Activated CD4-positive, alpha-beta T cell treated with anti-CD3 and anti-CD28 coated beads for 48 hours (primary cell): ENCODE measurements at places on chromosomes 1 and 21.

GRCh38 chr21:27564684-27565301 is 597.9 kb upstream of the ADAMTS5 start:
- DNase-seq = peak; percentile 3

GRCh38 chr1:33470495-33471012 is 1.9 kb upstream of the ZSCAN20 start:
- peak; percentile 75 for DNase-seq

DNA sequence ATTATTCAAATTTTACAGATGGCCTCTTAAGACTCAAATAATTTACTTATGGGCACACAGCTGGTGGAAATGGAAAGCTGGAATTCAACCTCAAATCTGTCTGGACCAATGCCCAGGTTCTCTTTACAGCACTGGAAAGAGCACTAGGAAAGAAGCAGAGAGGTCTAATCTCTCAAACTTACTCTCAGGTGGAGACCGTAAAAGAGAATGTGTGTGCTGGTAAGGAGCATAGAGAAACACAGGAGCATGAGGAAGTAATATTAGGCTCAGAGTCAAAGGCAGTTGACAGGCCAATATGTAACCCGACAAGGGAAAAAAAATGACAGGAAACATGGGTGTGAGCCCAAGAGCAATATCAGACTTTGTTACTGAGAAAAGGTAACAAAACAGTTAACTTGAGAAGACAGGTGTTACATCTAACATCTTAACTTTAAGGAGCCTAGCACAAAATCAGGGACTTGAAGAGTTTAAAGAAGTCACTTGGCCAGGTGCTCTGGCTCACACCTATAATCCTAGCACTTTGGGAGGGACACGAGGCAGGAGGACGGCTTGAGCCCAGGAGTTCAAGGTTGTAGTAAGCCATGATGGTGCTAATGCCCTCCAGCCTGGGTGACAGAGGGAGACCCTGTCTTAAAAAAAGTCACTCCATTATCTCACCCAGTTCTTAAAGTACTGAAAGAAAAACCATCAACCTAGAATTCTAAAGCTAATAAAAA is 20.7 kb downstream of the PPP1R15B start:
- DNase-seq = no peak

DNA sequence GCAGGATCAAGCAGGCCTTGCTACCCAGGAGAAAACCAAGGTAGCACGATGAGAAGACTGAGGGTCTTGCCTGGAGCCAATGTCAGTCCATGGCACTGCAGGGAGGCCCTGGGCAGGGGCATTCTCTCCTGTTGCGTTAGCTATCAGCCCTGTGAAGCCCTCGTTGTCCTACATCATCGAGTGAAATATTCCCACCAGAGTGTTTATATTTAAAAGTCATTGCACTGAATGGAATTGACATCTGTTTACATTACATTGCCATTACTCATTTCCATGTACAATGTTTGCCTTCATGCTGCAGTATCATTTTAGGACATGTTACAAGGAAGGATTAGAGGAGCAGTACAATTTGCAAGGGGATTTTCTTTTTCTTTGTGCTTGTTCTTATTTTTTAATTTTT is 243.9 kb downstream of the KAZN start:
- DNase-seq = no peak

DNA sequence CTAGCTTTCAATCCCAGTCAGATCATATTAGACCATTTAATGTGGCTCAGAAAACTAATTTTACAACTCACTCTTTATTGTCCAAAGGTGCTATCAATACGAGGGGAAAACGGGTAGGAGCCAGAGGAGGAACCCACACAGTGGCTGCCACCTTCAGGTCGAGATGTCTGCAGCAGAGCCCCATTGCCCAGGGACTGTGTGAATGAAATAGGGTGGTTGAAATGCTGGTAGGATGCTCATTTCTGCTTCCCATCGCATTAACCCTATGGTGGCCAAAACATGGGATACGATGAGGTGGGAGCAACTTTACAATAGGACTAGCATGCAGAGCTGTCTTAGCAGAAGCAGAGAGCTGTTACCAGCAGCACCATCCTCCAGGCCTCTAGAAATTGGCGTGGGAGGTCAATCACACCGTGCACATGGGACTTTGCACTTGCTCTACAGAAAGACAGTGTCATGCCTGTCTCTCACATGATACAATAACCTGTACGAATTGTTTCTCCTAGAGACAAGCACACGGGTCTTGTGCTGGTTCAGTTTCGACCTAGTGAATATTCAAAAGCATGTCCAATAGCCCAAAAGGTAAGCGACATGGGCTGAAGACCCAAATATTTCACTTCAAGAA is 69.5 kb upstream of the DESI2 start:
- no peak for DNase-seq

GRCh38 chr1:224217655-224218623 is 34.9 kb downstream of the DEGS1 start:
- DNase-seq = no peak

- DNase-seq = peak; percentile 81
Observed at GRCh38 chr21:46559291-46559983, 45.4 kb downstream of the S100B start.

- no peak for DNase-seq
Observed at GRCh38 chr1:237774246-237774645, 116.5 kb downstream of the ZP4 start.

GRCh38 chr1:212121779-212122178 is 86.2 kb downstream of the DTL start:
- no peak for DNase-seq

DNA sequence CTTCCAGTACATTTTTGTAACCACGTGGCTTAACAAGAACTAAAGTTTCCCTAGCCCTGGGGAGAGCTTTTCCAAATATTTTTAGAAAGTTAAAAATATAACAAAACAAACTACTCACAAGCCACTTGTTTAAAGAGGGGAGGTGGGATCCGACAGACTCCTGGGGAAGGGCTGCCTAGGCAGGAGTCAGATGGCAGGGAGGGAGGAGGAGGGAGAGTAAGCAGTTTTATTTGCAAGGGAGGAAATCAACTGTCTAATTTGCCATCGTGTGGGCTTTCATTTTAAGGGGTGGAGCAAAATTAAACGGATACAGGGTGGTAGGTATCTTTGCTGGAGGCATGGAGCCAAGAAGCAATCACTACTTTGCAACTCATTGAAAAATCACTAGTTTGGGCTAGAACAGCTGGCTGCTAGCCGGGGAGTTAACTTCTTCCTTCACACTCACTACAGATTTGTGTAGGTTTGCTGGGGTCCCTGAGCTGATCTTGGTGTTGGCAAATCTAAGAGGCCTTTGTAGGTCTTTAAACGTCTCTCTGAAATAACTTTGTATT is 8.8 kb downstream of the BARHL2 start:
- no peak for DNase-seq

DNA sequence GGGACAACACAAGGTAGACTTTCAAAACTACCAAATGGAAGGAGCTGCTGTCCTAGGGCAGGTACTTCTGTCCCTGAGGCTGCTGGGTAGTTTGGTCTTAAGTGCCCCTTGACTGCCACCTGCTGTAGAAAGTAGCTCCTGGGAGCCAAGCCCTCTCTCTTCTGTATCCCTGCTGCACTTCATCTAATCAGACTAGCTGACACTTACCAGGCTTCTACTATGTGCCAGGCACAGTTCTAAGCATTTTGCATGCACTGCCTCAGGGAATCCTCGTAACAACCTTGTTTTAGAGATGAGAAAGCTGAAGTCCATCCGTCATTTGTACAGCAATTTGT is 15.9 kb upstream of the SRSF4 start:
- peak; percentile 44 for DNase-seq

GRCh38 chr1:44566281-44567046 is 107.8 kb downstream of the TMEM53 start:
- no peak for DNase-seq

GRCh38 chr1:26582836-26583460 is 53.4 kb downstream of the RPS6KA1 start:
- DNase-seq = peak; percentile 92

GRCh38 chr1:22527122-22527521 is 36.2 kb upstream of the EPHA8 start:
- DNase-seq = no peak

DNA sequence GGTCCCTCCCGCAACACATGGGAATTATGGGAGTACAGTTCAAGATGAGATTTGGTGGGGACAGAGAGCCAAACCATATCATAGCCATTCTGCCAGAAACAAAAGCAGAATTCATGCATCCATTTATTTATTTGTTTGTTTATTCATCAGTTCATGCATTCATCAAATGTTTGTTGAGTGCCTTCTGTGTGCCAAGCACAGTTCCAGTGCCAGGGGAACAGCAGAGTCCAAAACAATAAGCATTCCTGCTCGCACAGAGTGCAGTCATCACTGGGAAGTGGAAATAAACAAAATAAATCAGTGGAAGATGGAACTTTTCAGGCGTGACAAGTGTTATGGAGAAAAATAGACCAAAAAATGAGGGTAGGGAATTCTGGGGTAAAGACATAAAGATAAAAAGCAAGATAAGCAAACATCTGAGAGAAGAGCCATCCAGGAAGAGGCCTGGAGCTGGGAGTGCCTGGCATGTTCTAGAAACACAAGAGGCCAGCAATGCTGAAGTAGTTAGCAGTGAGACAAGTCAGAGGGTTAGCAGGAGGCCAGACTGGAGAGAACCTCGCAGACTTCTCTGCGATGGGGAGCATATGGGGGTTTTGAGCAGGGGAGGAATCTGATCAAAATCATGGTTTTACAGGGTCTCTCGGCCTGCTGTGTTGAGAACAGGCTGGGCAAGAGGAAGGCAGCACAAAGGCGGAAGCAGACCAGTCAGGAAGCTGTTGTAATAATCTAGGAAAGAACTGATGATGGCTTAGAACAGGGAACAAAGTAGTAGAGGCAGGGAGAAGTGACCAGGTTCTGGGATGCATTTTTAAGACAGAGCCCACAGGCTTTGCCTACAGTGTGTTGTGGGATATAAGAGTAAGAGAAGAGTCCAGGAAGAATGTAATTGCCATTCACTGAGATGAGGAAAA is 113.2 kb downstream of the GLUL start:
- no peak for DNase-seq

DNA sequence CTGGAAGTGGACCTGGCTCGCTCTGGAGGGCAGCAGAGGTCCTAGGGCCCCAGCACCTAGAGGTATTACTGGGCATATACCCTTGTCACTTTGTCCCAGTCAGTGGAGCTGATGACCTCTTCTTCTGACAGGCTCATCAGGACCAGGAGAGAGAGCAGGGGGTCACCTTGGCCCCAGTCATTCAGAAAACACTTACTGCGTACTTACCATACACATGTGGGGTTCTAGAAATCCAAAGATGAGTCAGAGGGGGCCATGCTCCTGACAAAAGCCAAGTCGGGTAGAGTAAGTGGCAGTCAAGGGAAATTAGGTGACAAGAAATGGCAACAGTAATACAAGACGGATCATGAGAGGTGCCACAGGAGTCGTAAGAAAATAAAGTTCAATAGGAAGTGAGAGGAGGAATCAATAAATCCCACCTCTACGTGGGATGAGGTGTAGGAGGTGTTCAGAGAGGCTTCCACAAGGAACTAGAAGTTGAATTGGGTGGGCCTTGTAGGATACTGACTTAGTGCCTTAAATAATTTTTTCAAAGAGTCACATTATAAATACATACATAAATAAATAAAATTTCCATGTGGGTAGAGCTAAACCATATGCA is 6.8 kb downstream of the KCNC4 start:
- DNase-seq = no peak

DNA sequence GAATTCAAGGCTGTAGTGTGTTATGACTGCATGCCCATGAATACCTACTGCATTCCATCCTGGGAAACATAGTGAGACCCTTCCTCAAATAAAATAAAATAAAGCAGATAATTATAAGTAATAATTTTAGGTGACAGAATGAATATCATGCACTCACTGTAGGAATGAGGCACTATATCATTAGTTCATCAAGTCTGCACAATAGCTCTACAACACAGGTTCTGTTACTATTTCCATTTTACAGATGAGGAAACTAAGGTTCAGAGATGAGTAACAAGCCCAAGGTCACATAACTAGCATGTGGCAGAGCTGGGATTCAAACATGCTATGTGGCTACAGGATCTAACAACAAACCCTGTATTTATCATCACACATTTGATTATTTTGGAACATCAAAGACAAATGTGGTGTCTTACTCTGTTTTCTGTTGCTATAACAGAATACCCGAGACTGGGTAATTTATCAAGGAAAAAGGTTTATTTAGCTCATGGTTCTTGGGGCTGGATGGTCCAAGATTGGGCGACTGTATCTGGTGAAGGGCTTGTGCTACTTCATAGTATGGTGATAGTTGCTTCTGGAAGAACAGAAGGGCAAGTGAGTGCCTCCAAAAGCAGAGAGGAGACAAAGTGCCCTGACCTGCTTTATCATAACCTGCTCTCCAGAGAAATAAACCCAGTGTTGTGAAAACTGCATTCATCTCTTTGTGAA is 4.8 kb upstream of the ZNF691 start:
- DNase-seq = no peak

DNA sequence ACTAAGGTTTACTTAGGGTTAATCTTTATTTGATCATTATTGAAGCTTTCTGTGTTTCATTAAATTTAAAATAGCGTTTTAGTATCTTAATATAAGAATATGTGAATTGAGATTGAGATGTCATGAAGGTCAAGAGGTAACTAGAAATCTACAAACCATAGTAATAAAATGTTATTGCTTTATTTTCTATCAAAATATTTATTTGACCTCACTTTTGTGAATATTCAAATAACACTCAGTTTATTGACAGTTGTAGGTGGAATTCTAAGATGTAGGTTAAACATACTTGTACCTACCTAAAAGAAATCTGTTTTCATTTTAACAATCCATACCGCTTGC is 5.7 kb downstream of the ADGRL2 start:
- DNase-seq = no peak

- DNase-seq = no peak
Observed at GRCh38 chr1:24452922-24453485, 37.4 kb downstream of the NIPAL3 start.

GRCh38 chr1:31981972-31982371 is 31.7 kb upstream of the KHDRBS1 start:
- no peak for DNase-seq

DNA sequence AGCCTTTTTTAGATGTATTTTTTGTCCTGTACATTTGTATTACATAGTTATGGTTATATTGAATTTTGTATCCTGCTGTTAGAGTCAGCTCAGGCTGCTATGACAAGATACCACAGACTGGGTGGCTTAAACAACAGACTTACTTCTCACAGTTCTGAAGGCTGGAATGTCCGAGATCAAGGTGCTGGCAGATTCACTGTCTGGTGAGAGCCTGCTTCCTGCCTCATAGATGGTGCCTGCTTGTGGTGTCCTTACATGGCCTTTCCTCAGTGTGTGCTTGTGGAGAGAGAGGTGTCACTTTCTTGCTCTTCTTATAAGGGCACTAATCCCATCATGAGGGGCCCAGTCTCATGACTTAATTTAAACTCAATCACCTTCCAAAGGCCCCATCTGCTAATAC is 23.1 kb upstream of the MYSM1 start:
- DNase-seq = no peak

- no peak for DNase-seq
Observed at GRCh38 chr1:234746798-234747196, 136.8 kb upstream of the IRF2BP2 start.

GRCh38 chr1:118862755-118863154 is 125.4 kb downstream of the TBX15 start:
- DNase-seq = no peak

- no peak for DNase-seq
Observed at GRCh38 chr1:57276918-57277317, 146.9 kb downstream of the DAB1 start.
